ENCODE measurements at places on chromosomes 7 and 10. TPM values are rescaled to one million over a fixed set of nuclear protein-coding genes. Genes with fewer than 3 reads are reported as not detected.

GRCh38 chr7:113282875-113283274 is 164.5 kb upstream of the SMIM30 start:
- DNase-seq: no peak
- no peaks in the 10 kb centered on the region for H3K27me3 ChIP-seq
- H3K36me3 ChIP-seq: no peaks in the 10 kb centered on the region
- H3K4me1 ChIP-seq: no peaks in the 10 kb centered on the region
- H3K4me3 ChIP-seq: no peak overlapping the region

DNA sequence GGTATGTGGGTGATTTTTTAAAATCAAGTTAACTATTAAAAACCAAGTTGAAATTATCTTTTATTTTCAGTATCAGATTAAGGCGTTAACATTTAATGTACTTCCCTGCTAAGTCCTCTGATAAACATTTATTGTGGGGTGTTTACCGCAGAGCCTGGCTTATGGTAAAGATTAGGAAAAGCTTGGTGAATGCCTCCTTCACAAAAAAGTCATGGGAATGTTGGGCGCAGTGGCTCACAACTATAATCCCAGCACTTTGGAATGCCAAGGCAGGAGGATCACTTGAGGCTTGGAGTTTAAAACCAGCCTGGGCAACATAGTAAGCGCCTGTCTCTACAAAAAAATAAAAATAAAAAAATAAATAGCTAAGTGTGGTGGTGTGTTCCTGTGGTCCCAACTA is 53.3 kb downstream of the WAC start:
- no peak overlapping the region for H3K27ac ChIP-seq
- no peaks in the 10 kb centered on the region for H3K27me3 ChIP-seq
- peaks cover 32% of the 10 kb centered on the region for H3K36me3 ChIP-seq

ARMS2 gene
- total RNA-seq: not detected

DNA sequence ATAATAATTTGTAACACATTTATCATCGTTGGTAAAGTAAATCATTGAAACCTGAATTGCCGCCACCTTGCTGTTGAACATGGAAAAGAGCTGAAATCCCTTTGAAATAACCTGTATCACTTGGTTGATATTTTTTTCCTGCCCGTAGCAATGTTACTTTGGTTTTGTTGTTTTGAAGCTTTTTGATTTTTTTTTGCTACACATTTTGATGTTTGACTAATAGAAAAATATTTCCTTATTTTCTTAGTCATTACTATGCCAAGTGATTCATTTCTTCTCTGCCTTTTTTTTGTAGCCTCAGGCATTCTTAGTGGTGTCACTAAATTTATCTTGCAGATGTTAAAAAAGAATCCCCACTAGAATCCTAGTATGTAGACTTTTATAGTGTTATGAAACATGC is 235.1 kb upstream of the MEOX2 start:
- no peaks in the 10 kb centered on the region for H3K4me1 ChIP-seq

DNA sequence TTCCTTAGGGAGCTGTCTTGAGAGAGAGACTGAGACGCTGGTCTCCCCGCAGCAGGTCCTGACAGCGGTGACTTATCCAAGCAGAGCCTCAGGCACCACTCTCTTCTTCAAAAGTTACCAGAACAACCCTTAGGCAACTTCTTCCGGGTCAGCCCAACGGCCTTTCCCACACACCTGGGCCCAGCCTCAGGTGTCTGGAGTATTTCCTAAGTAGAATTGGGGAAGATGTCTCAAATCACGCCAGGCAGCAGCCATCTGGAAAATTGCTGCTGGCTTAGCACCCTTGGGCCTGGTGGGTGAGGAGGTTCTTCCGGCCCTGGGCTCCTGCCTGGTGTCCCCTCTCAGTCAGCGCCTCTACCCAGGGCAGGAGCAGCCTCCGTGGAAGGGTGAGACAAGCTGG is 80.4 kb upstream of the ANLN start:
- no peak overlapping the region for H3K4me3 ChIP-seq
- no peak for DNase-seq
- no peaks in the 10 kb centered on the region for H3K4me1 ChIP-seq
- H3K27ac ChIP-seq: no peak overlapping the region
- H3K36me3 ChIP-seq: no peaks in the 10 kb centered on the region

MMRN2 gene
- total RNA-seq: not detected

DNA sequence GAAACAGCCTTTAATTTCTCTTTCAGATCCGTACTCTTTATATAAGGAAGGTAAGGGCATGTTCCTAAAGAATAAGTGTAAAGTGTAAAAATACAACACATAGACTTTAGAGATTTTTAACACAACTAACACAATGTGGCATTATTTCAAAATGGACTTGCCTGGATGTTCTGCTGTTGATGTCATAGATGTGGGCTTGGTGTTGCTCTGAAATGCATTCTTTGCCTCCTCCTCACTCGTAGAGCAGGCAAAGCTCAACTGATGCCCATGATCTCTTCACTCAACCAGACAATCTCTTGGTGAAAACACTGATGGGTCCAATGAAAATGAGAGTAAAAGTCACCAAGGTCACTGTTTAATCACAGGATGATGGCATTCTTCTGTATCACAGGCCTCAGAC is 174.2 kb upstream of the TCERG1L start:
- no peaks in the 10 kb centered on the region for H3K36me3 ChIP-seq
- H3K27ac ChIP-seq: no peak overlapping the region
- no peak for DNase-seq
- no peak overlapping the region for H3K4me3 ChIP-seq
- no peaks in the 10 kb centered on the region for H3K27me3 ChIP-seq

AKR1C8 gene
- 0.48 TPM for total RNA-seq

- no peaks in the 10 kb centered on the region for H3K4me1 ChIP-seq
- DNase-seq: no peak
- peaks cover 5% of the 10 kb centered on the region for H3K27me3 ChIP-seq
- no peaks in the 10 kb centered on the region for H3K36me3 ChIP-seq
- no peak overlapping the region for H3K4me3 ChIP-seq
These were observed 1.7 kb upstream of the CD36 start for GRCh38 chr7:80636709-80637108.

DNA sequence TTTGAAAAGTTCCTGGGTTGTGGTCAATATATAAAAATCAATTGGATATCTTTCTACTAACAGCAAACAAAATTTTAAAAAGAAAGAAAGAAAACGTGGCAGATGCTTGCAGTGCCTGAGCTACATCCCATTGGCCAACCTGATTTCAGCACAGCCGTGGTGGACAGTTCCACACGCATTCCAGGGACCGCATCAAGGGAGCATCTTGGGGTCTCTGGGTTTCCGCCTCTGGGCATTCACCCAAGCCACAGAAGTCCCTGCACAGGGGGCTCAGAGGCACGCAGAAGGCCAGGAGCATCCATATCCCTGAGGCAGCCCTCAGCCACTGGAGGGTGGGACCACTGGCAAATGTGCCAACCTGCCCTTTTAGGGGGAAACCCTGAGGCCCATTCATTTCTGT is 254.5 kb upstream of the RNF32 start:
- no peak for DNase-seq
- peaks cover 5% of the 10 kb centered on the region for H3K27me3 ChIP-seq
- no peaks in the 10 kb centered on the region for H3K4me1 ChIP-seq
- H3K27ac ChIP-seq: no peak overlapping the region

GRCh38 chr10:52525761-52526160 is 211.7 kb downstream of the DKK1 start:
- H3K4me3 ChIP-seq: no peak overlapping the region
- H3K36me3 ChIP-seq: no peaks in the 10 kb centered on the region
- no peaks in the 10 kb centered on the region for H3K4me1 ChIP-seq

DNA sequence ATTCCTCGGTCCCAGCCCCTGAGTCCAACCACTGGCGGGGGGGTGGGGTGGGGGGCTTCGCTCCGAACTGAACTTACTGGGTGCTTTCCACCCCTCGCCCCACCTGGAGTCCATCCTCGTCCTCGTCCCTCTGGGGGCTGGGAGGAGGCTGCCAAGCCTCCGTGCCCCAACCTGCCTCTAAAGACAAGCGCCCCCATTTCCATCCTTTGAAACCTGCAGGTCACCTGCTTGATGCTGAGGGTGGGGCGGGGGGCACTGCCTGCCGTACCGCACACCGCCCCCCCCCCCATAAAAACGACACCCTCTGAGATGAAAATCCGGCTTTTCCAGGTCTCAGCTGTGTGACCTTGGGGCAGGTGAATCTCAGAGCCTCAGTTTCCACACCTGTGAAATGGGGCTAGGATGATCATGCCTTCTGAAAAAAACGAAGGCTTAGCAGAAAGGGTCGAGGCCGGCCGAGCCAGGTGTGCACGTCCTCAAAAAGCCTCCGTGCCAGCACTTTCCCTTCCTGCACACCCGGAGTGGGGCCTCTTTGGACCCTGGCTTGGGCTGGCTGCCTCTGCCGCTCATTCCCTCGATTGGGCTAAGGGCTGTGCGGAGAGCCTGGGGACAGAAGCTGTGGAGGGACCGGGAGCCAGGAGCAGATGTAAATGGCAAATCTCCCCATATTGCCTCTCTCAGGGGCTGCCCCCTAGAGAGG is 967 bp downstream of the ELFN1 start:
- H3K36me3 ChIP-seq: no peaks in the 10 kb centered on the region
- peaks cover 1% of the 10 kb centered on the region for H3K4me1 ChIP-seq

VAX1 gene
- not detected for total RNA-seq

CPA2 gene
- total RNA-seq: not detected

GRCh38 chr10:78690354-78691111 is 378.2 kb upstream of the ZMIZ1 start:
- H3K4me1 ChIP-seq: no peaks in the 10 kb centered on the region
- H3K27ac ChIP-seq: no peak overlapping the region
- H3K27me3 ChIP-seq: peaks cover 5% of the 10 kb centered on the region
- DNase-seq: no peak

GRCh38 chr10:103575416-103576075 is 82.0 kb downstream of the NEURL1 start:
- H3K4me3 ChIP-seq: no peak overlapping the region
- no peak for DNase-seq
- no peaks in the 10 kb centered on the region for H3K4me1 ChIP-seq
- H3K27ac ChIP-seq: no peak overlapping the region
- H3K36me3 ChIP-seq: no peaks in the 10 kb centered on the region
- no peaks in the 10 kb centered on the region for H3K27me3 ChIP-seq

DNA sequence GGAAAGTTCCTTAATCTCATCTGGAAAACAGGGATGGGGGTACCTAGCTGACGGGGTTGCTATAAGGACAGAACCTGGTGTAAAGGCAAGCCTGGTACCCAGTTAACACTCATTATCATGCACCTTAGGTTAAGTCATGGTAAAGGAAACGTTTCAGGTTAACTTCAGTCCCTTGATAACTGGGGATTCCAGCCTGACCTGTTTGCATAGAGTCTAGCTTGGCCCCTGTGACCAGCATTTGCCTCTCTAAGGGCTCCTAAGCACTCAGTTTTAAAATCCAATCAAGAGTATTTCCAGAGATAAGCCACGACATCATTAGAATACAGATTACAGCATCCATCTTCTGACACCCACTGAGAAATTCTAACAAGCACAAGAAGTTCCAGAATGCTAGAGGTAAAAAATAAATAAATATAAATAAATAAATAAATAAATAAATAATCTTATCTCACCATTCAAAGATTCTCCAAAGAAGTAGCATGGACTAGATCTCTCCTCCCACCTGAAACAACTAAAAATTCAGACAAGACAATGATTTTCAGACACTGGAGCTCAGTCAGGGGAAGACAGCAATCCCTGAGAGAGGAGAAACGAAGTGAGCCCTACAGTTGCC is 184.6 kb downstream of the KCNMA1 start:
- no peak overlapping the region for H3K27ac ChIP-seq
- no peaks in the 10 kb centered on the region for H3K36me3 ChIP-seq
- peaks cover 9% of the 10 kb centered on the region for H3K27me3 ChIP-seq
- no peak for DNase-seq

GRCh38 chr7:113084496-113085172 is 2.0 kb downstream of the GPR85 start:
- H3K27ac ChIP-seq: no peak overlapping the region
- peaks cover 51% of the 10 kb centered on the region for H3K27me3 ChIP-seq
- DNase-seq: no peak
- no peak overlapping the region for H3K4me3 ChIP-seq
- no peaks in the 10 kb centered on the region for H3K36me3 ChIP-seq
- peaks cover 10% of the 10 kb centered on the region for H3K4me1 ChIP-seq

GRCh38 chr10:121096617-121097431 is 245.7 kb downstream of the WDR11 start:
- H3K4me1 ChIP-seq: no peaks in the 10 kb centered on the region
- no peak for DNase-seq
- H3K36me3 ChIP-seq: no peaks in the 10 kb centered on the region
- H3K27me3 ChIP-seq: no peaks in the 10 kb centered on the region
- no peak overlapping the region for H3K4me3 ChIP-seq

LLCFC1 gene
- total RNA-seq: not detected

ZNF736 gene
- 38.9 TPM for total RNA-seq

DNA sequence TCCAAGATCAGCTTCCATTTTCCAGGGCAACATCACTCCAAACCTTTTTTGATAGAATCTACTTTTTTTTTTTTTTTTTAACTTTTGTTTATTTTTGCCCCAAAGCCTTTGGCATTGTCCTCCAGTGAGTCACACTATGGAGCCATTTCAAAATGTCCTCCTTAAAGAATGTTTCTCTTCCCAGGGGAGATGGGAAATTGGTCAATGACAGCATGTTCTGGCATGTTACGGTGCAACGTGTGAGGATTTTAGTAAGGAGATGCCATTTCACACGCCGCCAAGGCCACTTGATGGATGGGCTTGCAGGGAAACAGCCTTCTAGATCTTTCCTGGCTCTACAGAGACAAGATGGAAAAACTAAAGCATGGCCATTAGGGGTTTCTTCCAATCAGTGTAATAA is 30.7 kb upstream of the TRIL start:
- H3K27me3 ChIP-seq: no peaks in the 10 kb centered on the region
- H3K27ac ChIP-seq: no peak overlapping the region
- DNase-seq: no peak
- H3K4me3 ChIP-seq: no peak overlapping the region
- H3K4me1 ChIP-seq: no peaks in the 10 kb centered on the region

- H3K27me3 ChIP-seq: no peaks in the 10 kb centered on the region
- no peak overlapping the region for H3K27ac ChIP-seq
- no peak overlapping the region for H3K4me3 ChIP-seq
- H3K36me3 ChIP-seq: no peaks in the 10 kb centered on the region
- no peak for DNase-seq
These were observed 143.8 kb downstream of the TEX36 start for GRCh38 chr10:125538947-125539731.

HOGA1 gene
- total RNA-seq: not detected
